ENCODE measurements at places on chromosomes 16 and 17.
A peak's percentile ranks its signal among the peaks of the same experiment; 100 is the strongest.

DNA sequence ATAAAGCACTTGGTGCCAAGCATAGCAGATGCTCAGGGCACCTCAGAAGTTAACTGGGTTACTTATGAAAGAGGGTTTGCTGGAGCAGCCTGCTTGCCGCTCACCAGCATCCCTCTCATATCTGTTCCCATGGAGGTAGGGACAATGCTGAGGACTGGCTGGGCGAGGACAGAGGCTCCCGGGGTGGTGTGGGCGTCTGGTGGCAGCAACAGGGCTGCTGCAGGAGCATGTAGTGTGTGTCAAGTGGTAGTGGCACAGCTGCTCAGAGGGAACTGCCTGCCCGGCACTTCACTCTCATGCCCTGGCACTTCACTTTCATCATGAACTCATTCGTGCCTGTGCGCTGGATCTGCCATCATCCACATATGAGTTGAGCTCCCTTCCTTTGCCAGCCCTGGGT, 26.9 kb upstream of the ZNHIT3 start:
- DNase-seq = no peak

DNA sequence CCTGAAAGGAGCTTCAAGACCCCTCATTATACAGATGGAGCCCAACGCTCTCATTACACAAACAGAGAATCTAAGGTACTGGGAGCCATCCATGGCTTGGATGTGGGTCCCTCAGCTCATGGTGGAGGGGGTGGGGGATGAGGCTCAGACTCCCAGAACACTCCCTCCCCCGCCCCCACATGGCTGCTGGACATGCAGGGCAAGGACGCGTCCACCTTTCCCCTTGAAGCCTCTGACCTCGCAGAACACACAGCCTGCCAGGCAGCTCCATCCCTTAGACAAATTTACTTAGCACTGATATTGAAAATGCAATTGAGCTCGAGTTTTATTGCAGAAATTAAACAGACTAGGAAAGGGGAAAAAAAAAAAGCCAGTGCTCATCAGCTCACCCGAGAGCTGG, 203.9 kb downstream of the ZNF423 start:
- no peak for DNase-seq

- no peak for DNase-seq
Observed at GRCh38 chr17:60406887-60407286, 15.0 kb upstream of the USP32 start.

- DNase-seq = no peak
Observed at GRCh38 chr16:17318238-17318637, 152.5 kb downstream of the XYLT1 start.

GRCh38 chr17:29746669-29747068, 124.0 kb upstream of the CORO6 start:
- no peak for DNase-seq

DNA sequence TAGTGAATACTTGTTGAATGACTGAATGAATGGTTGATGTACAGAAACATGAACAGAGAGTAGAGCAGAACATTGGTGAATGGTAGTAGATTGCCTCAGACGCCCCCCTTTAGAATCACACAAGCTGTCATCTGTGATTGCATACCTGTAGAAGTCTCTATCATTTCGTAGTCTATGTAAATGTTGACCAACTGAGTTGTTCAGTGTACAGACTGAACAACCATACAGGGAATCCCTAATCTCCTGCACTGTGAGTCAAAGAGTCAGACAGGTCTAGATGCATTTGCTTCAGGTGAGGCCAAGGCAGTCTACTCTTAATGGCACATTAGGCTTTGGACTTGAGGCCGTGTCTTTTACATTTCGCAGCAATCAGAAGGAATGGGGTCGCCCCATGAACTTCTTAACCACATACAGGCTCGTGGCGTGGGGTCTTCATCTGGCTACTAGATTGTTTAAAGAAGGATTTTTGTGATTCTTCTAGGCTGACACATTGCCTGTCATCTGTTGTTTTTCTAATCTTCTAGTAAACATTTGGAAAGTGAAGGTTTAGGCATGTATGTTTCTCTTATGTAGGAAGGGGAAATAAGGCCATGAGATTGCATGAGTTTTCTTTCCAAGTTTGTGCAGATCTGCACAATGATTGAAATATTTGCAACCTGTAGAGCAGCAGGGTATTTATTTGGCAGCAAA, 157.4 kb downstream of the WWOX start:
- no peak for DNase-seq

DNA sequence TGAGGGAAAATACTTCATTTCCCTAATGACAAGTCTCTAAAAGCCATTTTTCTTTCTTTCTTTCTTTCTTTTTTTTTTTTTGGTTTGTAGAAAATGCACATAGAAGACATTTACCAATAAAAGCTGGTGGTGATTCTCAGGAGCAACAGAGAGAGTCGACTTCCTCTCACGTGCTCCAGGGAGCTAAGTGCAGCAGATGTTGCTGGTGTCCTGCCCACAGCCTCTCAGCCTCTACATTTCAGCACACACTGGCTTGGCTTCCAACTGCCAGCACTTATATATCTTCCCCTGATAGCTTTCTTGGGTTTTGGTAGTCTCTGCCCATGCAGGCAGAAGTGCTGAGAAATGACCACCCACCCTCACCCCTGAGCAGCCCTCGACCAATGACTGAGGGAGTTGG, 58.4 kb upstream of the MARCHF10 start:
- DNase-seq = no peak

GRCh38 chr16:3804426-3805016, 76.0 kb downstream of the CREBBP start:
- DNase-seq = no peak

DNA sequence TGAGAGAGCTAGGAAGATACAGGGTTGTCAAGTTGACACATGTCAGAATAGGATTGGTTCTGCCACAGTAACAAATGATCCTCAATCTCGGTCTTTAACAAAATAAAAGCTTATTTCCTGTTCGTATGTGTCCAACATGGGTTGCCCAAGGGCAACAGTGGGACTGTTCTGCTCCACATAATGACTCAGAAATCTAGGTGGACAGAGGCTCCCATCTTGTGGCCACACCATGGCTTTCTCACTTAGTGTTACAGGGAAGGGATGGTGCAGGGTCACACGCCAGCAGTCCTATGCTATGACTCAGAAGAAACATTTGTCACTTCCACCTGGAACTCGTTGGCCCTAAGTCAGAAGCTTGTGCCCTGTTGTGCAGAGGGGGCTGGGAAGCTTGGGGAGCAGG, 364.9 kb downstream of the SNX29 start:
- no peak for DNase-seq

DNA sequence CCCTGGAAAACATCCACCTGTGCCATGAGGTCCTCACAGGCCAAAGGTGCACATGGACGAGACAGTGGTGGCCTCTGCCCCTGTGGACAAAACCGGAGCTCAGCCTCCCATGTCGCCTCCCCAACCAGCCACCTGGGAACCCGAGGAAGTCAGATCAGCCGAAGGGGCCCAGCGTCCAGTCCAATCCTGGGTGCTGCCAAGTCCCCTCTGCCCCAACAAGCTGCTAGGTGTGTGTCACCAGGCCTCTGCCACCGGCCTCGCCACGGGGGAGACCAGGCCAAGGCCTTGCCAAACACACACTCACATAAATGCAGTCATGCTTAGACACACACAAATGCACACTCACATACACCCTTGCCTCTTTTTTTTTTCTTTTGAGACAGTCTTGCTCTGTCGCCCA, 167.8 kb downstream of the RBFOX3 start:
- DNase-seq = no peak

- no peak for DNase-seq
Observed at GRCh38 chr16:49488740-49489525, 115.3 kb downstream of the C16orf78 start.

DNA sequence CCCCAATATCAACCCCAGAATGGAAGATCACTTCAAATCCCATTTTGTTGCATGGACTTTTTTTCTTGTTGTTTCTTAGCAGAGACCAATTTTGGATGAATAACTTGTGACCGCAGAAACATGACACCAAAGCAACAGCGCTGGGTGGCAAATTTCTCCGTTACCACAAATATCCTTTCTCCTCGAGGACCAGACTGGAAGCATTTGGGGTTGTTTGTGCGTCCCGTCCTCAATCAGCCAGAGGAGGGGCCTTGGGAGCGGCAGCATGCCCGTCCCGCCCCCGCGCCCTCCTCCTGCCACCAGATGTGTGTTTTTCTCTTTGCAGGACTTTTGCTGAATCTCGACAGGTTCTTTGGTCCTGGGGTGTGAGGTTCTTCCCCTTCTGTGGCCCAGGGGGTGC, 282.5 kb upstream of the FOXF1 start:
- DNase-seq = no peak

GRCh38 chr16:10609402-10609774, 29.0 kb upstream of the EMP2 start:
- DNase-seq = no peak

DNA sequence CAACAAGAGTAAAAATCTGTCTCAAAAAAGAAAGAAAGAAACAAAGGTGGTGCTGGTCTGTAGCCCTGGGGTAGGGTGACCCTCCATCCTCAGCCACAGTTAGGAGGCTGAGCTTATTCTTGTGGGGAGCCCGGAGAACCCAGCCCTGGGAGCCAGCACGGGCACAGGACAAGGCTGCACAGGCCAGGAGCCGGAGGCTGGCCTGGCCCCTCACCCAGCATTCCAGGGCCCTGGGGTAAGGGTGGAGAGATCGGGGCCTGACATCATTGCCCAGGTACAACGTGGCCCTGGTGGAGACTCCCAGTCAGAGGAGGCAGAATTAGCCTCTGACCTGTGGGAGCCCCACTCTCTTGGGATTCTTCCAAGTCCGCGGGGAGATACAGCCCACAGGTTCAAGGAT, 10.3 kb upstream of the KRT17 start:
- no peak for DNase-seq

DNA sequence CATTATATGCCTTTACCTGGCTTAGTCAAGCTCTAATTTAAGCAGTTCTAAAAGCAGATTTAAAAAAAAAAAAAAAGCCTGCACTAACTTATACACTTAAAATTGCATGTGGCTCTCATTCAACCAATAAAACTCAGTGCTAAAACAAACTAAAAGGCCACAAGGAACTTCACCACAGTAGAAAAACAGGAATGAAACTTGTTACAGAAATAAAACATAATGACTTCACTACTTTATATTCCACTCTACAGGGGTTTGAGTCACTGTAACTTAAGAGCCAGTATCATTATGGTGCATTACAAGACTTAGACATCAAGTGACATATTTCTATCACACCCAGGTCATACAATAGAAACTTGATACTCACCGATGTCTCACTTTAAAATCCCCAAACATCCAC, 11.1 kb downstream of the CA10 start:
- DNase-seq = no peak

- peak; percentile 46 for DNase-seq
Observed at GRCh38 chr16:138049-138417, 440 bp downstream of the NPRL3 start.

DNA sequence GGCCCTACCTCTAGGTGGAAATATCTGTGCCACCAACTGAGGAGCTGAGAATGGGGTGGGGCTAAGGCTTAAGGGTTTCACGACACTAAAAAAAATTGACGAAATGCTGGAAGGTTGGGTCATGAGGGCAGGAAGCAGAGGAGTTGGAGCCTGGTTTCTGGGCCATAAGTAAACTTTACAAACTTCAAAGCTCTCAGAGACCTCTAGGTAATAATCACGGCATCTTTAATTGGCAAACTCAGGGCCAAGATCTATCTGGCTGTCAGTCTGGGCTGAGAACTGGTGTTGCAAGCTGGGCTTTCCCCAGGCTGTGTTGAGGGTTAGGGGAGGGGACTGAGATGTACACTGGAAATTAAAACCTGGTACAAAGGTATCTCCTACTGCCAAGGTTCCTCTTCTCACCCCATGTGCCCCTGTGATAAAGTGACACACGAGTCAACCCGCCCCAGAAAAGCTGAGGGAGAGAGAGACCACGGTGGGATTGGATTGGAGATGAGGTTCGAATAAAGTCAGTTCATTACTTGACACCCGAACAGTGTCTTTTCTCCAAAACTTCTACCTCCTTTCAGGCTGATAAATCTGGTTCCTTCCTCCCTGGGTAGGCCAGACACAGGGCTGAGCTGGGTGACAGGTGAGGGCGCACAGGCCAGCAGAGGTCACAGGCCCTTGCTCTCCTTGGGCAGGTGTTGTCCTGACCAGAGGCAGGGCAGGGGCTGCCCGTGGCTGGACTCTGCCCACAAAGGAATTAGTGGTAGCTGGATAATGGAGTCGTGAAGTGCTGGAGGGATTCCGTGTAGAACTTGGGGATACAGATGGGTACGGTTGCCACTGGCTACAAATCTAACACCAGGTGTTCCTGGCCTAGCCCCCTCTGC, 4.0 kb upstream of the ZNF768 start:
- peak; percentile 54 for DNase-seq

- DNase-seq = no peak
Observed at GRCh38 chr17:56762144-56762543, 71.6 kb downstream of the C17orf67 start.

DNA sequence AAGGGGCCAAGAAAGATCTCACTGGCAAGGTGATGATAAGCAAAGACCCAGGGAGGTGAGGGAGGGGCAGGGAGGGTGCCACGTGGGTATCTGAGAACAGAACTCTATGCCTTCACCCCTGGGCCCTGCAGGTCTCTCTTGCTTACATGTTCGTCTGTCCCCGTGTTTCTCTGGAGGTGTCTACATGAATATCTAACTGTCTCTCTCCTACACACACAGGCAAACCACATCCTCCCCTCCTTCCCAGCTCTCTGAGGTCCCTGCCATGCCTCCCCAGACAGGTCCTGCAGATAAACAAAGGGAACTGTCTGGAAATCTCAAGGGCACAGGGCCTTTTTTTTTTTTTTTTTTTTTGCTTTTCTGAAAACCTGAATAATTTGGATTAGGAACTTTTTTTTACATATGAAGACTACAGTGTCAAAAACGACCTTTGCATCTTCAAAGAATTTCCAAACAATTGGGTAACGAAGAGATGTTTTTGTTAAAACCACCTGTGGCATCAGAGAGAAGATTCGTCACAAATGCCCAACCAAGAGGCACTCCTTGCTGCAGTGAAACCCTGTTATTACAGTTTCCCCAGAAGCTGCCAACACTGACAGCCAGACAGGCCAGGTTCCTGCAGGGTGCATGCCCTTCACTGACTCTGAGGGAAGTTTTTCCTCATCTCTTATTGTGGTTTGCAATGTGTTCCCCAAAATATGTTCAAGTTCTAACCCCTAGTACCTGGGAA, 17.8 kb downstream of the PLLP start:
- DNase-seq = peak; percentile 76

DNA sequence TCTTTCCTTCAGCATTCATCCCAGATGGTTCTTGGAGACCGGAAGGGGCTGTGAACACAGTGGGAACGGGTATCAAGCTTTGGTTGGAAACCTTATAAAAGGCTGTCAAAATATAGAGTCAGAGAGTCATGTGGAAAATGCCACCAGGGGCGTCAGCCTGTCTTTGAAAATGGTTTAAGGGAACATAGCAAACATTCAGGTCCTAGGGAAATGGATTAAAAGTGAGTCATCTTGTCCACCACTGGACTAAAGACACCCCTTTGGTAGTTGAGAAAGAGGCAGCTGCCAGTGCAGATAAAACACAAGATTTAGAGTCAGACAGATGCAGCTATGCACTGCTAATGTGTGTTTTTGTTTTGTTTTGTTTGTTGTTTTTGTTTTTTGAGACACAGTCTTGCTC, 47.8 kb upstream of the BCO1 start:
- no peak for DNase-seq
